Fibroblast of skin of back (primary cell): ENCODE measurements at places on chromosomes 16 and 17.
A peak's percentile ranks its signal among the peaks of the same experiment; 100 is the strongest.

GRCh38 chr17:66673668-66674276, 161.1 kb upstream of the CACNG5 start:
- peak; percentile 74 for DNase-seq

- DNase-seq = no peak
Measured at GRCh38 chr17:39094607-39095308, 56.7 kb downstream of the PLXDC1 start.

GRCh38 chr17:55641676-55642081, 81.0 kb downstream of the TMEM100 start:
- peak; percentile 48 for DNase-seq

DNA sequence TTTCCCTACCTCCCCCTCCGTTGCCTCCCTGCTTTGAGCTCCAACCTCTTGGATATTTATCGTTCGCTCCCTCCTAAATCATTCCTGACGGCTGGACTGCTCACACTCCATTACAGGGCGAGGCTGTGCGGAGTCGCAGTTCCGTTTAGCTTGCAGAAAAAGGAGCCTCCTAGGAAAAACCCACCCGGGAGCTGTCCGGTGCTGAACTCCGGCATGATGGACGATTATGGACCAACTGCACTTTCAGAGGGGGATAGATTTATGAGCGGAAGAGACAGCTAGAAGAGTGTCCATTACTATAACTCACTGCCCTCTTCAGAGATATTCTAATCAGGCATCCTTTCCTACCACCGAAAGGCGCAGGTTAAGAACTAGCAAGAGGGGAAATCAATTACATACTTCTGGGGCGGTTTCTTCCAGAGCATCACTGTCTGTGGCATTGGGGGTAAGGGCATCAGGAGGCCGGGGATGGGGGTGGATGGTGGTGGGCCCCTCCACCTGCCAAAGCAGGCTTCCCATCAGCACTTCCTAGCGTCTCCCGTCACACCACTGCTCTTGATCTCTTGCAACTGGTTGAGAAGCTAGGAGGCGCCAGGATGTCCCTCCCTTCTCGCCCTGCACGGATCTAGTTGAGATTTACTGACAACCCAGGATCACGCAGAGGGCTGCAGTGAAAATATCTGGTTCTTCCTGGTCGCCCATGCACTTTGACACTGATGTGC, 251.2 kb downstream of the ENGASE start:
- DNase-seq = peak; percentile 11
